Activated T-helper 2 cell treated with anti-CD3 and anti-CD28 coated beads, Interferon-gamma antibody, Interleukin-2, Interleukin-4, amounts not matched to agents 10 μg/mL and 5 μg/mL and 100 μg/mL, durations not matched to agents 14 hours and 24 hours and 36 hours (primary cell): ENCODE measurements at places on chromosomes 11 and 22. TPM values are rescaled to one million over a fixed set of nuclear protein-coding genes. Genes with fewer than 3 reads are reported as not detected.

The PTGDR2 gene
- total RNA-seq = 0.28 and 0.32 TPM in 2 replicates

The MUC6 gene
- not detected in 2 replicates for total RNA-seq

The SMIM35 gene
- 1.7 and 1.9 TPM in 2 replicates for total RNA-seq

The ZPR1 gene
- 84.1 and 84.7 TPM in 2 replicates for total RNA-seq

GRCh38 chr11:116733969-116734508 is 38.7 kb downstream of the BUD13 start:
- no peaks in the 10 kb centered on the region for H3K27me3 ChIP-seq
- no peaks in the 10 kb centered on the region for H3K36me3 ChIP-seq

DNA sequence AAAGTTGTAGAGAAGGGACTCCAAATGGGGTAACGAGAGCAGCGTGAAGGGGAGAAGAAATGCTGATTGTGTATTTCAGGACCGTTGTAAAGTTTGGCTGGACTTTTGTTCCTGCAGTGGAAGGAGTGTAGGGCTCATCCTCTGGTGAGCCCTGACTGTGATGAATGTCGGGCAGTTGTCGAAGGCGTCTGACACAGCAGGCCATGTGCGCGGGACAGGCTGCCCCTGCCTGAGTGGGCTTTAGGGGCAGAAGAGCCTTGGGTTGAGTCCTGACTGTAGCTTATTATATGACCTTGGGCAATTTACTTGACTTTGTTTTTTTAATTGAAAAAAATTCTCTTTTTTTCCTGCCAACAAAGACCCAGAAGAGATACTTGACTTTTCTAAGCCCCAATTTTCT is 3.1 kb downstream of the TRMU start:
- H3K36me3 ChIP-seq = peaks cover 63% of the 10 kb centered on the region
- no peak for DNase-seq
- H3K4me3 ChIP-seq = no peak overlapping the region
- no peaks in the 10 kb centered on the region for H3K27me3 ChIP-seq

- H3K27me3 ChIP-seq = no peaks in the 10 kb centered on the region
- DNase-seq = no peak
- H3K4me3 ChIP-seq = no peak overlapping the region
- no peaks in the 10 kb centered on the region for H3K4me1 ChIP-seq
- H3K27ac ChIP-seq = no peak overlapping the region
Observed at GRCh38 chr11:30717009-30717408, 130.9 kb upstream of the MPPED2 start.

- no peak overlapping the region for H3K27ac ChIP-seq
- no peak for DNase-seq
- H3K4me3 ChIP-seq = no peak overlapping the region
- peaks cover 6% of the 10 kb centered on the region for H3K4me1 ChIP-seq
- no peaks in the 10 kb centered on the region for H3K27me3 ChIP-seq
- peaks cover 89% of the 10 kb centered on the region for H3K36me3 ChIP-seq
Observed at GRCh38 chr11:117221775-117222517, 9.9 kb downstream of the PCSK7 start.

DNA sequence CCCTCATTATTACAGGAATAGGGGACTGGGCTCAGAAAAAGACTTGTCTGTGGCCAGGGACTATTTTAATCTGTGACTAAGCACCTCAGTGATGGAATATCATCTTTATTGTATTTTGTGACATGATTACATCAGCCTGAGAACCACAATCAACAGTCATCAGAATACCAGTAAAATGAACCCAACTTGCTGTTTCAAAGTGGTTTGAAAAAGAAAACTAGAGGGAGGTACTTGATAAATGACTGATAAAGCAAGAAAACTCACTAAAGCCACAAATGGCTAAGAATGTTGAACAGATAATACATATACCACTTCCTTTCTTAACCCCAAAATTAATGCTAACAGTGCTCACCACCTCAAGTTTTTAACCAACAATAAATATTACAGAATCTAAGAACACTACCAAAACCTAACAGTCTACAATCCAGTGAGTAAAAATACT is 155.7 kb downstream of the ATG16L2 start:
- H3K4me1 ChIP-seq = peaks cover 56% of the 10 kb centered on the region
- H3K27me3 ChIP-seq = no peaks in the 10 kb centered on the region
- peak overlapping the region; percentile 34 for H3K4me3 ChIP-seq
- H3K27ac ChIP-seq = peak overlapping the region; percentile 64

DNA sequence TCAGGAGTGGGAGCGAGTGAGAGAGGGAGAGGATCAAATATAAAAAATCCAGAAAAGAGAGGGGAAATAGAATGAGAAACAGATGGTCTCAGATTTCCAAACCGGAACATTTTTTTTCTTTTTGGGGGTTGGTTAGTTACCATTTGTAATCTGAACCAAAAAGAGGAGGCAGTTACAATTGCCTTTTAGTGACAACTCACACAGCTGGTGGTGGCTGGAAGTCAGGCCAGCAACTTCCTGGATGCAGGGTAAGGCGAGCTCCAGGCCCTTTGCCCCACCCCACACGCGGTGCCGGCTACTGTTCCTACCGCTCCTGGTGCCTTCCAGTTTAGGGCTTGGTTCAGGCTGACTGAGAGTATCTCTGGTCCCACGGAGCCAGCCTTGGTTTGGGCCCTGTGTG is 21.0 kb upstream of the UBASH3B start:
- H3K27me3 ChIP-seq = peaks cover 4% of the 10 kb centered on the region
- DNase-seq = no peak
- H3K4me3 ChIP-seq = no peak overlapping the region
- H3K4me1 ChIP-seq = peaks cover 5% of the 10 kb centered on the region
- H3K36me3 ChIP-seq = no peaks in the 10 kb centered on the region

- H3K4me3 ChIP-seq = no peak overlapping the region
- H3K36me3 ChIP-seq = peaks cover 78% of the 10 kb centered on the region
- H3K27ac ChIP-seq = no peak overlapping the region
- no peak for DNase-seq
- peaks cover 8% of the 10 kb centered on the region for H3K4me1 ChIP-seq
Observed at GRCh38 chr11:108278546-108278945, 55.7 kb downstream of the ATM start.

GRCh38 chr22:50338860-50339462 is 4.2 kb upstream of the PPP6R2 start:
- no peak for DNase-seq
- no peaks in the 10 kb centered on the region for H3K27me3 ChIP-seq
- H3K27ac ChIP-seq = no peak overlapping the region
- no peak overlapping the region for H3K4me3 ChIP-seq

- no peak overlapping the region for H3K4me3 ChIP-seq
- no peaks in the 10 kb centered on the region for H3K36me3 ChIP-seq
- DNase-seq = no peak
- H3K4me1 ChIP-seq = peaks cover 3% of the 10 kb centered on the region
- peaks cover 6% of the 10 kb centered on the region for H3K27me3 ChIP-seq
Observed at GRCh38 chr11:58773337-58773736, 41.6 kb upstream of the GLYAT start.

- DNase-seq = no peak
- H3K27me3 ChIP-seq = peaks cover 2% of the 10 kb centered on the region
- no peak overlapping the region for H3K4me3 ChIP-seq
- H3K27ac ChIP-seq = no peak overlapping the region
Observed at GRCh38 chr11:43282607-43283440, 29.0 kb upstream of the API5 start.

DNA sequence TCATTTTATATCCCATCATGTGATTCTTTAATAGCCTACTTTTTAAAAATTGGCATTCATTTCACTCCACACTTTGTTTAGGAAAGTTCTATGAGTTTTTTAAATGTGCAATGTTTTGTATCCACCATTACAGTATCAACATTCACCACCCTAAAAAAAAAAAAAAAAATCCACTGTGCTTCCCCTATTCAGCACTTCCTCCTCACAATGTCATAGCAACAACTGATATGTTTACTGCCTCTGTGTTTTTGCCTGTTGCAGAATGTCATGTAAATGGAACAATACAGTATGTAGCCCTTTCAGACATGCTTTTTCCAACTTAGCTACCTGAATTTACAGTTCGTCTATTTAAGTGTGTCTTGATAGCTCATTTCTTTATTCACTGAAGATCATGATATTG is 754.2 kb downstream of the FAM181B start:
- no peaks in the 10 kb centered on the region for H3K27me3 ChIP-seq
- H3K4me1 ChIP-seq = no peaks in the 10 kb centered on the region
- DNase-seq = no peak
- no peak overlapping the region for H3K27ac ChIP-seq

GRCh38 chr11:45233121-45233803 is 52.9 kb downstream of the SYT13 start:
- no peak overlapping the region for H3K4me3 ChIP-seq
- H3K36me3 ChIP-seq = no peaks in the 10 kb centered on the region
- H3K4me1 ChIP-seq = no peaks in the 10 kb centered on the region
- no peak overlapping the region for H3K27ac ChIP-seq
- peak; percentile 45 for DNase-seq

GRCh38 chr22:20583471-20583922 is 76.1 kb downstream of the MED15 start:
- H3K27me3 ChIP-seq = no peaks in the 10 kb centered on the region
- peaks cover 55% of the 10 kb centered on the region for H3K36me3 ChIP-seq
- H3K4me3 ChIP-seq = no peak overlapping the region
- H3K4me1 ChIP-seq = no peaks in the 10 kb centered on the region
- no peak for DNase-seq

GRCh38 chr11:34647532-34647931 is 26.6 kb downstream of the EHF start:
- H3K36me3 ChIP-seq = no peaks in the 10 kb centered on the region
- peaks cover 20% of the 10 kb centered on the region for H3K4me1 ChIP-seq
- H3K27ac ChIP-seq = no peak overlapping the region
- no peak for DNase-seq
- peaks cover 58% of the 10 kb centered on the region for H3K27me3 ChIP-seq

GRCh38 chr11:69209421-69210309 is 53.9 kb downstream of the SMIM38 start:
- H3K27ac ChIP-seq = no peak overlapping the region
- H3K36me3 ChIP-seq = no peaks in the 10 kb centered on the region
- no peaks in the 10 kb centered on the region for H3K27me3 ChIP-seq
- no peak for DNase-seq
- H3K4me1 ChIP-seq = peaks cover 6% of the 10 kb centered on the region

DNA sequence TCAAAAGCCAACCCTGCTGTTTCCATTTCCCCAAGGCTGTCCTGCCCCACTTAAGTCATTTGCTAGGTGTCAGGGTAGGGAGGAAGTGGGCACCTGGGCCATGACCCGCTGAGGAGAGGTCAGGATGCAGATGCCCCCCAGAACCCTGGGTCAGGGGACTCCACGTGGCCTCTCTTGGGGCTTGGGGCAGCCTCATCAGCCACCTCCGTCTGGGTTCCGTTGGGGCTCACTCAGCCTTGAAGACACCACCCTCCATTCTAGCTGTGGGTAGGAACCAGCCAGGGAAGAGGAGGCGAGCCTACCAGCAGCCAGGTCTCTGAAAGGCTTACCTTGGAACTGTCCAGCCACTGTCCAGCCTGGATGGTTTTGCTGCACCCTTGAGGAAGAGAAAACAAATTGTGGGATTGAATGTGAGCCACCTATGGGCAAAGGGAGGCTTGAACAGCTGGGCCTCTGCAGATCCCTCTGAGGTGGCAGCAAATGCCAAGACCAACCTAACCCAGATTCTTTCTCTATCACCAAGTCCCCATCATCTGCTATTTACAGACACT is 2.5 kb downstream of the APOL4 start:
- DNase-seq = no peak
- no peak overlapping the region for H3K4me3 ChIP-seq
- H3K4me1 ChIP-seq = peaks cover 24% of the 10 kb centered on the region

- H3K4me3 ChIP-seq = no peak overlapping the region
- H3K4me1 ChIP-seq = no peaks in the 10 kb centered on the region
Observed at GRCh38 chr11:121665206-121665838, 212.6 kb upstream of the SORL1-AS1 start.

DNA sequence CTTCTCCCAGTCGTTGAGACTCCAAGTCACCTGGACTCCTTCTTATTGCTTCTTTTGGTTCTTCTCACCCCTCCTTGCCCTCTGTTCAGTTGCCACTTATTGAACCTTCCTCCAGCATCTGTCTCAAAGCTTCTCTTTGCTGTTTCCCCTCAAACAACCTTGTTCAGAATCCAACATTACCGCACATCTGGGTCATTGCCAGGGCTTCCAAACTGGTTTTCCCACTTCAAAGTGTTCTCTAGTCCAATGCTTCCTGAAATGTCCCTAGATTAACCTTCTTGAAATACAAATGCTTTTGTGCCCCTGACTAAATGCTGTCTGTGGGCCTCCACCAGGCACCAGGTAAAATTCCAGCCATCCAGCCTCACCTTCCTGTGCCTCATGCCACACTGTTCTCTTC is 100.8 kb upstream of the TTC12 start:
- no peak for DNase-seq
- H3K36me3 ChIP-seq = no peaks in the 10 kb centered on the region
